ENCODE measurements at places on chromosomes 4 and X.
A peak's percentile ranks its signal among the peaks of the same experiment; 100 is the strongest.

DNA sequence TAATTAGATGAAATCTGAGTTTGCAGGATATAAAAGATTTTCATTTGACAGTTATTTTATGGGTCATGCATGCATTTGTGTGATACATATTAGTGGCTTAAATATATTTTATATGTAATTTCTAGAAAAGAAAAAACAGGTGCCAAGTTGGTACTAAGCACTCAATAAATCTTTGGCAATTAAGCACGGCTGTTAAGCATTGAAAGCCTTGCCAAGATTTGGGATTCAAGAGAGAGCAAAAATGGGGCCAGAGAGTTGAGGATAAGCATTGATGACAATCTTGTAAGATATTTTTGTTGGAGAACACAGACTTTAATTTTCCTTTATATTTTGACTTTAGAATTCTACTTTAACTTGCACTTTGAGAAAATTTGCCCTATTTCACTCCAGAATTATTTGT is 249.8 kb upstream of the MAD2L1 start:
- peak; percentile 49 for DNase-seq

DNA sequence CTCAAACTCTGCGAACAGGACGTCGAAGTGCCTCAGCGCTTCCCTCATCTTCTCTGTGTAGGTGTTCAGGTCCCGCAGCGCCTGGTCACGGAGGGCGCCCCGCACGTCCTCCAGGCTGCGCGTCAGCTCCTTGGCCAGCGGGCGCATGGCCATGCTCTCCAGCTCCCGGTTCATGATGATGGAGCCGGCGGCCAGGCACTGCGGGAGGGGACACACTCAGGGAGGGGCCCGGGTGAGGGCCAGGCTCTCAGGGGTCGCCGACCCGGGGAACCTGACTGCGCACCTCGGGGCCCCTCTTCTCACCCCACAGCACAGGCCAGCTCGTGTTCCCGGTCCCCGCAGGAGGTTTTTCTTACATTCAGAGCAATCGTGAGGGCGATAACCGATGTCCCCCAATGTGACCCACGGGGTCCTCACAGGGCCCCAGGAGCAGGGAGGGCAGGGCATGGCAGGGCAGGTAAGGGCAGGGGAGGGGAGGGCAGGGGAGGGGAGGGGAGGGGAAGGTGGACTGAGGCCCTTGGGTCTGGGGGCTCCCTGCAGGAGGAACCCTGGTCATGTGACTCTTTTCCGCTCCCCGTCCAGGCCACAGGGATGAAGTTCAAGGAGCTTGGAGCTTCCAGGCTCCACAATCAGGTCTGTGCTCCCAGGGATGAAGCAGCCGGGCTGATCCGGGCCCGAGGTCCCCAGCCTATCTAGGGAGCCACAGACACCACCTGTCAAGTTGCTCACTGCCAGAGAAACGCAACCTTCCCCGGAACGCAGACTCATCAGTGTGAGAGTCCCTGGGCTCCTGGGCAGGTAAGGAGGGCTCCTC is 77.8 kb upstream of the MXD4 start:
- no peak for DNase-seq

DNA sequence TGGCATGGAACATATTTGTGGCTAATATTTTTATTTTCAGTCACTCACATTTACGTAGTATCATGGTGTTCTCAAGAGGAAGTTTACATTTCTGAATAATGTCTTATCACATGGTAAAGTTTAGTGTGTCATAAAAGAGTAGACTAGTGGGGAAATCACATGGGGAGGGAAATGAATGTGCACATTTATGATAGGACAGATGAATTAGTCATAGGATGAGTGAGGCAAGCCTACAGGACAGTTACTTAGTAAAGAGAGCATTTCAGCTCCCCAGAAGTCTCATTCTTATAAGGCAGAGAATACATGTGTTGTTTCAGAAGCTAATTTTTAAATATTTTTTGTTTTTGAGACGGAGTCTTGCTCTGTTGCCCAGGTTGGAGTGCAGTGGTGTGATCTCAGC is 6.2 kb downstream of the GK start:
- no peak for DNase-seq

DNA sequence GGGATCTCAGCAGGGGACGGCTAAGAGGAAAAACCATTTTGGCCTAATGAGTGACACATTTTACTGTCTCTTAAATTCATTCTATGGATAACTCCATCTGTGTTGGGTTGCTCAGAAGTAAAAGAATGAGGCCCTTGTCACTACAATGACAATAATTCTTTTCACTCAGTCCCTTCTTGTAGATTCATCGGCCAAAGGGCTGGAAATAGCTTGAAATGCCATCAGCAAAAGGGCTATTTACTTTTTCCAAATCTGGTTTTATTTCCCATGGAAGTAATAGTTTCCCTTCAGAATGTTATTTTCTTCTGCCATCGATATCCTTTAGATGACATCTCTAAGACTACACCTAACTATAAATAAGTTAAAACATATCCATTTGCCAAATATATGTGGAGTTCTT is 7.4 kb downstream of the MEPE start:
- no peak for DNase-seq

DNA sequence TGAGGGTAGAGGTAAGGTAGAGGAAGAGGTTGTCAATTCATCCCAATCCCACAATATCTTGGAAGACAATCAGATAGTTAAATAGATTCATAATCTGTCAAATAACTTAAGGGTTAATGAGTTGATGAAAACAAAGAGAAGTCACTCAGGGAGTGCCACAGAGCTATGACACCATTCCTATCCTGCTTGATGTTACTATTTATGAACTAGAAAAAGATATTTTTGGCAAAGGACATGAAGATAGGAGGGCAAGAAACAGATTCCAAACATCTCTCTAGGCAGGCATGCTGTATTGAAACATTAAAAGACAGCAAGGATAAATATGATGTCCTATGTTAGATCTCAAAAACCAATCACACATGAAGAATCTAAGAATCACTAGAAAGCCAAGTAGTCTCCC is 3.5 kb upstream of the SRPX start:
- no peak for DNase-seq

DNA sequence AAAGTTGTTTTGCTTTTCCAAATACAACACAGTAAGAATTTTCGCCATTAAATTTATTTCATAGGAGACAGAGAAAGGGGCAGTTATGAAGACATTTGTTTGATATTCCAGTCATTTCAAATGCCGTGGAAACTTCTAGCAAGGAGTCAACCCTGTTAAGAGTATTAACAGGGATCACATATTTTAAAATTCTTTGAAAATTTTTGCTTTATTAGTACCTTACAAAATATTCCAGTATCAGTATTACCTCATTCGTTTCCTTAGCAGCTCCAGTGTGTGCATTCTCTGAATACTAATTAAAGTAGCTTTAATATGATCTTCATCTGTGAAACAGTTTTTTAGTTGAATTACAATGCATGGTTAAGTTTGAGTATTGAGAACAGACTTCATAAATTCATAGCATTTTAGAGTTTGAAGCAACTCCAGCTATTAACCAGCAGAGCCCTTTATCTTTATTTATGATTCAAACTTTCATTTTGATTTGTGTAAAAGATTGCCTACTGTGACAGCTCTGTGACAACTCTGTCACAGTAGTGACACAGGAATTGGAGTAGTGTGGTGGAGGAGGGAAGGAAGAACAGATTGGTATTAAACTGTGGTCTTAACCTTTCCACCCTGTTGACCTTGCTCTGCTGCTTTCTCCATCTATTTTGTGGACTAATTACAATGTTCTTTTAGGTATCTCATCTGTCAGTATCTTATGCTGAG is 86.3 kb downstream of the PDLIM5 start:
- DNase-seq: peak; percentile 6
